ENCODE measurements at places on chromosomes 7 and 10.

DNA sequence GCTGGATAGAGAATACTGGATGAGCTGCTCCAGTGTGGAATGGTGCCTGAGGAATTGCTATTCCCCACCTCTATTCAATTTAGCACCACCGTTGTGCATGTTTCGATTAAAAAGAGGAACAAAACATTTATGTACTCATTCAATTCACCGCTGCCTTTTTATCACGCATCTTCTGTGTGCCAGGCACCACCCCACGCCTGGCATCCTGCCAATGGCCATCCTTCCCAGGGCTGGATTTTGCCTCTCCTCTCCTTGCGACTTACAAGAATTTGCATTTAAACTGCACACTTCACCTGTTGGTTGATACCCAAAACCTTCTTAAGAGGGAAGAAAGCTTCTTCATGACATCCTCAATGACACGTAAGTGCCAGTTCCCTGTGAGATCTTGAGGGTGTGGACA is 110.2 kb upstream of the DPP6 start:
- no peak for DNase-seq

DNA sequence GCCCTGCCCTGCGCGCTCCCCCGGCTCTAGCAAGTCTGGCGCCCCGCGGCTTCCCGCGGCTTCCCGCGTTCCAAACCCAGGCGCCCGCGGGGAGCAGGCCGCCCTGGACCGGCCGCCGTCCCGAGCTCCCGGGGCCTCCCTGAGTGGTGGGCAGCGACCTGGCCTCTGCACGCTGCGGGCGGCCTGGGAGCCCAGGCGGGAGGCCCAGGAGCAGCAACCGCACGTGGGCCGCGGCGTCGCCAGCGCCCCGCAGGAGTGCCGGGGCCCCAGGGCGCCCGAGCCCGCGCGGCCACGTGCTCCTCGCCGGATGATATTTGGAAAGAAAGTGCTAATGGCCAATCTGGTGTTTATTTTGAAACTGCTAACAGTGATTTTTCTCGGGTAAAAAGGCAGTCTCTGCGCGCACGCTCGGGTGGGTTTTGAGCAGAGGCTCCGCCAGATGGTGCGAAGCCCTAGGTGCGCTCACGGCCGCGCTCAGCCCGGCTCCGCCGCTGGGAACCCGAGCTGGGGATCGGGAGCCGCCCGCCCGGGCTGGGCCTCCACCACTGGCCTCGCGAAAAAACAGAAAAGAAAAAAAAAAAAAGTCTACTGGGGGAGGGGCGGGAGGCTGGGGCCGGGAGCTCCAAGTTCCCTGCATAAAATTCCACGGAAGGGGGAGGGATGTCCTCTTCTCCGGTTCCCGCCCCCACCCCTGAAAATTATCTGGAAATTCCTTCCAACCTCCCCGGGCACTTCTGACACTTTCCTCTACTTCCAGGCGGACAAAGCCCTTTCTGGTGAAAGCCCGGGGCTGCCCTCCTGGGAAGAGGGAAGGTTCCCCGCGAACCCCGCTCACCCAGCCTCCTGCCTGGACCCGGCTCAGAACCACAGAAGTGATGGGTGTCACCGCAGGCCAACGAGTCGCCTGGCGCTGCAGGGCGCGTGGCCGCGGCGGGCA is 4.3 kb downstream of the EBF3 start:
- DNase-seq: no peak

DNA sequence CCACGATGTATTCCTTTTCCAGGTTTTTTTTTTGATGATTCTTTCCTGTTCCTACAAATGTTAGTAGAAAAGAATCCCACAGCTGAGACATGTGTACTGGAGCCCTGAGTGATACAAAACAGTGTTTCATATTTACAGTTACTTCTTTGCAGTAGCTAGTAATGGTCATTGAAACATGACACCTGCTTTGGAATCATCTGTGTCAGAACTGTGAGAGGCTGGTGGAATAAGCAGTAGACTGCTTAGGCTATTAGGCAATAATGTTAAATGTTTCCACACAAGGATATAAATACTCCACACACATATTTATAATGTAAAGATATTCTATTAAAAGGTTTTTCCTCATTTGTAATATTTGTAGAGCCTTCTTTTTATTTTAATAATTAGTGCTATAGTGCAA is 394.0 kb downstream of the THSD7A start:
- no peak for DNase-seq

- no peak for DNase-seq
Measured at GRCh38 chr10:32199714-32200394, 143.6 kb upstream of the KIF5B start.

- no peak for DNase-seq
Measured at GRCh38 chr10:30993155-30993554, 38.5 kb downstream of the ZNF438 start.

- peak; percentile 85 for DNase-seq
Measured at GRCh38 chr7:134547397-134548054, 1.4 kb upstream of the AKR1B15 start.

DNA sequence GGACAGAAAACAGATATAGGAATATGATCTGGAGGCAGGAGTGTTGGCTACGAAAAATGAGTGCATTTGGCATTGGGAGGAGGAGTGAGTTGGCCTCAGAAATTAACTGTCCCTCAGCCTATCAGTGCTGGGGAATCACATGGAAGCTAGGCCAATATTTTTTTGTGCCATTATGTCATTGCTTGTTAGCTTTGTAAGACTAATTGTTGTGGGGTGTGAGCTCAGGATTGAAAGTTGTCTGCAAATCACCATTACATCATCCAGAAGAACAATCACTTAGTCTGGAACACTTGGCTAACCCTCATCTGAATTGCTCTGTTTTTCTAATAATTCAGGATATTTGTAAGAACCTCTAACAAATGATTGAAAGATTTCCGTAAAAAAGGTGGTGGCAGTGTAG is 45.2 kb upstream of the SEMA3D start:
- DNase-seq: no peak

- DNase-seq: peak; percentile 63
Measured at GRCh38 chr10:93816123-93816747, 58.5 kb downstream of the LGI1 start.

- no peak for DNase-seq
Measured at GRCh38 chr10:103041391-103041790, 123.3 kb downstream of the CNNM2 start.

GRCh38 chr7:73307436-73307835 is 1.2 kb downstream of the NSUN5 start:
- DNase-seq: peak; percentile 29

GRCh38 chr10:18005781-18006456 is 54.2 kb downstream of the SLC39A12 start:
- no peak for DNase-seq

GRCh38 chr7:98556288-98556687 is 60.8 kb upstream of the NPTX2 start:
- DNase-seq: no peak

DNA sequence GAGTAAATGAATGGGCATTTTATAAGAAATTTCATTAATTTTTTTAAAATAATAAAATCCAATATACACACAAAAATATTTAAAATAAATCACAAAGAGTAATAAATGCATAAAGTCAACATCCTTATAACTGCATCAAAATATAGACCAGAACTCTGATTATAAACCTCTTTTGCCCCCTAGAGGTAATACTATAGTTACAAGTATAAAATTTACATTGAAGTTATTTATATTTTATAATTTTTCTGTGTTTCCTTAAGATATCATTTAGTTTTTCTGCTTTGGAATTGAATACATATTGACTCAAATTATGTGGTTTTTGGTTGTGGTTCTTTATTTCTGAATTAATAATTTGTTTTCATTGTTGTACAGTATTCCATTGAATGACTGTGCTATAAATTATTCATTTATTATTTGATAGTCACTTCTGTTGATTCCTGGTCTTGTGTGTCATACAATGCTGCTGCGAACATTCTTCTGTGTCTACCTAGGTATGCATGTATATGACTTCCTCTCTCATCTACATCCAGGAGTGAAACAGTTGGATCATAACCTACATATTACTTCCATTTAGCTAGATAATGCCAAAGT is 673.6 kb downstream of the IPMK start:
- no peak for DNase-seq

- DNase-seq: no peak
Measured at GRCh38 chr7:119720541-119720940, 552.4 kb upstream of the KCND2 start.

GRCh38 chr10:128242641-128243040 is 116.4 kb upstream of the MKI67 start:
- DNase-seq: no peak

GRCh38 chr10:93398528-93398927 is 83.6 kb downstream of the MYOF start:
- no peak for DNase-seq

- no peak for DNase-seq
Measured at GRCh38 chr10:74056050-74056818, 58.3 kb downstream of the VCL start.

DNA sequence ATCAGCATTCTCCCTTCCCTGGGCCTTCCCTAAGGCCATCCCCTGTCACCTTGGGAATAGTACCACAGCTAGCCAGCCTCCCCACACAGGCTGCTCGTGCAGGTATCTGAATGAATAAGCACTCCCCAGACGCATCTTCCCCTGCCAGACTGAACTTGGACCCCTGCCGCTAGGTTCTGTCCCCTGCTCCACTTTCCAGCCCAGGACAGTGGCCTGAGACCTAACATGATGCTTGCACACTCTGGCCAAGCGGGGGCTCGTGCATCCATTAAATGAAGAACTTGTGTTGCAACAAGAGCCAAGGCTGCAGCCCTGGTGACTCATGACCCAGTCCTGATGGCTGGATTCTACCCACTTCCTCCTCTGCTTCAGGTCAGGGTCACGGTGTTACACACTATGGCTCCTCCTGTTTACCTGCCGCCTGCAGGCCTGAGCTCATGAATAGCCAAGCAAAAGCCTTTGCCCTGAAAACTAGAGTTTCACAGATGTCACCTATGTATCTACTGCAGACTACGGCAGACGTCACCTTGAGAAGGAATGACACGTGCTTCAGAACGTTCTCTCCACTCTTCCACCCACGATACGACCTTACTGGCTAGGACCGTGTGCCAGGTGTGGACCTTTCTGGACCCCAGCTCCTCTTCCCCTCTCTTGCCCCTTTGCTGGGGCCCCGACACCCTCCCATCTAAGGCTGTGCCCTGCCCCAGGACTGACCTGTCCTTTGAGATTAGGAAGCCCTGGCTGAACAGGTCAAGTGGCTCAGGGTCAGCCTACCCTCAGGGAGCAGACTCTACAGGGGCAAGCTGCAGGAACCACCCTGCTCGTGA is 6.5 kb downstream of the ASB13 start:
- DNase-seq: no peak

DNA sequence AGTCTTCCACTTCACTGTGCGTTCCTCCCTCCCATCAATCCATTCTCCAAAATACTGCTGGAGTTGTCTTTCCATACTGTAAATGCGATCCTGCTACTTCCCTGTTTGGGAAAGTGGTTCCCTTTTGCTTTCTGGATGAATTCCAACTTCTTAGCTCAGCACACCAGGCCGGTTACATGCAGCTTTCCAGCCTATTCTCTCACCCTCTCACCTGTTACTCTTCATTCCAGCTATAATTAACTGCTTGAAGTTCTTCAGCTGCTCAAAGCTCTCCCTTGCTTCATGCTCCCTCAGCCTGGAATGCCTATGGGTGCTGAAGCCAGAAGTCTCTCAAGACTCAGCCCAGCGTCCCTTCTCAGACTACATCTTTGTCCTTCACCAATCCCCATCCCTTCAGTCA is 6.0 kb upstream of the ZNRF2 start:
- DNase-seq: no peak

DNA sequence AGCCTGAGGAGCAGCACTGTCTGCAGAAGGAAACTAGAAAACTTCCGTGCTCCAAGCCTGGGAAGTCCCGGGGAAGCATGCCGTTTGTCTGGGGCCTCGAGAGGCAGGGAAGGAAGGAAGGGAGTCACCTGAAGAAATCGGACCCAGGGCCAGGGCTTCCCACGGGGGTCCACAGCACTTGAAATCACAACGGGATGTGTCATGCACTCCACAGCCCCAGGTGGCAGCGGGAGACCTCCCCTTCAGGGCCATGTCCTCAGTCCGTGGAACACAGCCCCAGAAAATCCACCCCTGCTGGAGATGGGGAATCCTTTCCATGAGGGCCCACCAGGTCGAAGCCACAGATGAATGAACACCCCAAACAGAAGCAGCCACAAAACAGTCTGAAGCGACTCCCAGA is 239.5 kb downstream of the MGMT start:
- DNase-seq: no peak

DNA sequence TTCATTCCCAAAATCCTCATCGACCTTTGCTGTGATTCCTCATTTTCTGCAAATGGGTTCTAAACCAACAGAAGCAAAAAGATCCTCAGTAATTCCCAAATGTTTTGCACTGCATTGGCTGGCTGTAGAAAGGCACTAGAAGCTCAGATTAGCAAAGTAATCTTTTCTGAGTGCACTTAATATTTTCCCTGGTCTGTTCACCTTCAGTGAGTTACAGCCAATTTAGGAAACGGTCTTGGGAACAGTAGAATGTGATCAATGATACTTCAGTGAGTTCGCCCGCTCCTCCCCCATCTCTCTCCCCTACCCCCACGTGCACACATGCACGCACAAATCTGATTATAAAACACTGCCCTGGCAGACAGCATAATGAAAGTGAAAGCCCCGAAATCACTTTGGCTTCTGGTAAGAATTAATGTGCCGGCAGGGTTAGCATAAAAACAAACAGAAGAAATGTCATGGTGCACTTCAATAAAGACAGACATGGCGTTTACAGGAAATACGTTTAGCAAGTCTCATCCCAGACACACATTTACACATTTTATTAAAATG is 201.3 kb upstream of the CDCA7L start:
- no peak for DNase-seq

- no peak for DNase-seq
Measured at GRCh38 chr10:20877986-20878983, 18.8 kb downstream of the NEBL start.

GRCh38 chr7:119065966-119066365 is 841.5 kb downstream of the ANKRD7 start:
- no peak for DNase-seq

DNA sequence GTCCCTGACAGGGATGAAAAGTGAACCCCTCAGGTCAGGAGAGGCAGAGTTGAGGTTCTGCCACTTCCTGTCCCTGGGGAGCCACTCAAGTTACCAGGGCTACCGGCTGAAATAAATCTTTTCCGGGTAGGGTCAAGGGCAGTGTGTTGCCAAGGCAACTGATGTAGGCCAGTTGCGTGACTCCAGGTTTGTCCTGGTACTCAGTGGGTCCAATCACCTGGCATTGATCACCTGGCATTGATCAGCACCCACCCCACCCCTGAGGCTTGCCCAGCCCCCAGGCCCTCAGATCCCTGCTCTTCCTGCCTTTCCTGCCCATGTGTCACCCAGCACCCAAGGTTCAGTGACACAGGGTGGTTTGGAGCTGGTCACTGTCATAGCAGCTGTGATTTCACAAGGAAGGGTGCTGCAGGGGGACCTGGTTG is 5.9 kb downstream of the SAP25 start:
- DNase-seq: no peak

- DNase-seq: no peak
Measured at GRCh38 chr7:36878288-36878687, 154.0 kb upstream of the AOAH start.

GRCh38 chr10:10141782-10142382 is 875.8 kb upstream of the CELF2 start:
- no peak for DNase-seq

DNA sequence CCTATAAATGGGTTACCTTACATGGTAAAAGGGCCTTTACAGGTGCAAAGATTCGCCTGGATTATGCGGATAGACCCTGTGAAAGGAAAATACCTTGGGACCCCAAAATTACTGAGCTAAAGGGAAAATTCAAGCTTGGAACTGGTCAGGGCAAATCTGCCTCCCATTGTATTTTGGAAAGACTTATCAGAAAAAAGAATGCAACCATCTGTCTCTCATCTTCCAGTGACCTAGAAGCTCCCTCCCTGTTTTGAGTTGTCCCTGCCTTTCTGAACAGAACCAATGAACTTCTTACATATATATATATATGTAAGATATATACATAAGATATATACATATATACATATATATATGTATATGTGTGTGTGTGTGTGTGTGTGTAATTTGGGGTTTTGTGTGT is 583.8 kb downstream of the CALN1 start:
- no peak for DNase-seq

Measured in activated CD8-positive, alpha-beta memory T cell treated with anti-CD3 and anti-CD28 coated beads, Interleukin-2, amount 50 U/mL, for 48 hours (primary cell).